ENCODE measurements at places on chromosomes 2 and 18. TPM values are rescaled to one million over a fixed set of nuclear protein-coding genes. Genes with fewer than 3 reads are reported as not detected.

GALNT13 gene
- total RNA-seq: not detected

TEX44 gene
- total RNA-seq: not detected

GPR45 gene
- not detected for total RNA-seq

RNF125 gene
- total RNA-seq: 1.5 TPM

NT5DC4 gene
- total RNA-seq: not detected

GPR39 gene
- total RNA-seq: 3.4 TPM

RMC1 gene
- 38.1 TPM for total RNA-seq

SOX11 gene
- 75.1 TPM for total RNA-seq

KYNU gene
- total RNA-seq: 0.44 TPM

DCC gene
- 99.5 TPM for total RNA-seq

SLC23A3 gene
- total RNA-seq: 2.2 TPM

SLC4A5 gene
- total RNA-seq: 1.8 TPM

HOXD13 gene
- total RNA-seq: 32.7 TPM

APLF gene
- 5.5 TPM for total RNA-seq

VWC2L gene
- not detected for total RNA-seq

ABCB11 gene
- not detected for total RNA-seq

CNDP1 gene
- total RNA-seq: not detected

NT5C1B gene
- total RNA-seq: not detected

MYCN gene
- total RNA-seq: 3.4 TPM

ITGA4 gene
- 7.0 TPM for total RNA-seq

INPP4A gene
- total RNA-seq: 39.9 TPM

SERPINB4 gene
- total RNA-seq: not detected

IL36RN gene
- not detected for total RNA-seq

ASIC4 gene
- 0.45 TPM for total RNA-seq

PDE11A gene
- total RNA-seq: not detected

QPCT gene
- 2.2 TPM for total RNA-seq

HOXD4 gene
- total RNA-seq: 34.3 TPM

ALPI gene
- total RNA-seq: not detected

INPP5D gene
- total RNA-seq: 3.0 TPM

SPATA3 gene
- not detected for total RNA-seq

CD207 gene
- 1.1 TPM for total RNA-seq

ASB18 gene
- total RNA-seq: not detected

KLHL41 gene
- 0.63 TPM for total RNA-seq

CRYGD gene
- total RNA-seq: not detected

TRABD2A gene
- total RNA-seq: 0.46 TPM

UGT1A8 gene
- total RNA-seq: not detected

KCNG3 gene
- total RNA-seq: 1.7 TPM

GCKR gene
- not detected for total RNA-seq

MOCOS gene
- not detected for total RNA-seq

BOK gene
- total RNA-seq: 2.7 TPM
